ENCODE measurements at places on chromosomes 7 and 10.

DNA sequence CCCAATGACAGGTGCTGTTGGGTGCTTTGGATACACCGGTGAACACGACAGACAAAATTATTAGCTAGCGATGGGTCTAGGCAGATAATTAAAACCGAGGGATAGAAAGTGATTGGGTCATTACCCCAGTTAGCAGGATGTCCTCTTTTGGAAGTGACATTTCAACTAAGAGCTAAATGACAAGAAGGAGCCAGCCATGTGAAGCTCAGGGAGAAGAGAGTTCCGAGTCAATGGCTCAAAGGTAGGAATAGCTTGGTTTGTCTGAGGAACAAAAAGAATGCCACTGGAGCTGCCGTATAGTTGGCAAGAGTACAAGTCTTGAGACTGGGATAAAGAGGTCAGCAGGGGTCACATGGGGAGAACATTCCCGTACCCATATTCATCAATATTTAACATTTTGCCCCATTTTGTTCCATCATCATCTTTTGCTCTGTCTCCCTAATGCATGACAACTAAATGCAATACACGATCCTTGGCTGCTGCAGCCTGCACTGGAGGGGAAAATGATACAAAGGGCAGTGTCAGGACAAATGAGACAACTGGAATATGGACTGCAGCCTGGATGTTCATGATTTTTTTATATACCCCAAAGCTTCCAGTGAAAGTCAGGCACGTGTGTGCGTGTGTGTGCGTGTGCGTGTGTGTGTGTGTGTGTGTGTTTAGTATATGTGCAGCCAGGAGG, 115.7 kb downstream of the ICA1 start:
- no peak for DNase-seq

GRCh38 chr10:11429439-11430052, 181.9 kb downstream of the USP6NL start:
- no peak for DNase-seq

DNA sequence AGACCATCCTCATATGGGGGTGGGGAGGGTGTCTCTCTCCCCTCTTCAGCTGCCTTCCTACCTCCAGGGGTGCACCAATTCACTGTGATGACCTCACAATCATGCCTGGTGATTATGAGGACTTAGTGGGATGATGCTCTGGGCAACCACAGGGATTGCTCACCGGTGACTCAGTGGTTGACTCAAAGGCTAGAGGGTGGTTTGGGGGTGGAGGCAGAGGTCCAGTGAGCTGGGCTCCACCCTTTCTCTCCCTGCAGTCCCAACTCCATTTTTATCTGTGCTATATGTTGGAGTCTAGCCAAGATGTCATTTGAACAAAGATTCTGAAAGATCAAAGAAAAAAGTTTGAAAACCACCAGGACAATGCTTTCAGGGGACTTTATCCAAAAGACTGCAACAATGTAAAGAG, 286.9 kb downstream of the KCNMA1 start:
- no peak for DNase-seq

DNA sequence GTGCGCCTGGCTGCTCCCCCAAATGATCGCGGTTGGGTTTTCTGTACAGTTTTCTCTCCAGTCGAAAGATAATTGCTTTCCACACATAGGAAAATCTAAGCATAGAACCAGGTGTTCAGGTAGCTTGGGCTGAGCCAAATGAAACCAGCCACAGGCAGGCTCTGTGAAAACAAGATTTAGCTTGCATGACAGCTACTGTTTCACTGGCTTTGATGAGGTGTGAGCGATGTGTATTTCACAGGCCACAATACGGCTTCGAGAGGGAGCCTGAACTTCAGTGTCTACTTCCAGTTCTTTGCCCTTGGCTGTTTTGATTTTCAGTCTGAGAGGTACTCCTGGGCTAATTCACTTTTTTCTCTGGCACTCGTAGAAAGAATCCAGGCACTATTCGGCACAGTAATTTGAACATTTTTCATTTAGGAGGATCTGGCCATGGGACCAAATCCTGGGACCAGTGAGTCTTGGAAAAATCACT, 110.5 kb downstream of the JCAD start:
- DNase-seq: no peak

DNA sequence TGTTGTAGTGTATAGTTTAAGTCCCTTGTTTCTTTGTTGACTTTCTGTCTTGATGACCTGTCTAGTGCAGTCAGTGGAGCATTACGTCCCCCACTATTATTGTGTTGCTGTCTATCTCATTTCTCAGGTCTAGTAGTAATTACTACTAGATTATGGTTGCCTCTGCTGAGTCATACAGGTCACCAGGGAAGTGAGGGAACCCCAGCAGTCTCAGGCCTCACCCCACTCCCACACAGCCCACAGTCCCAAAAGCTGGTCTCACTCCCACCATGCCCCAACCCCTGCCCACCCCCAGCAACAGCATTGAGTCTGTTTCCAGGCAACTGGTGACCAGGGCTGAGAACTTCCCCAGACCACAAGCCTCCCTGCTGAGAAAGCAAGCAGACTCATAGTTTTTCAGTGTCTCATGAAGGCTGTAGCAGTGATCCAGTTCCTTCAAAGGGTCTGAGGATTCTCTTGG, 88.0 kb downstream of the PLXDC2 start:
- no peak for DNase-seq

GRCh38 chr7:30143748-30144251, 9.0 kb downstream of the MTURN start:
- DNase-seq: no peak

DNA sequence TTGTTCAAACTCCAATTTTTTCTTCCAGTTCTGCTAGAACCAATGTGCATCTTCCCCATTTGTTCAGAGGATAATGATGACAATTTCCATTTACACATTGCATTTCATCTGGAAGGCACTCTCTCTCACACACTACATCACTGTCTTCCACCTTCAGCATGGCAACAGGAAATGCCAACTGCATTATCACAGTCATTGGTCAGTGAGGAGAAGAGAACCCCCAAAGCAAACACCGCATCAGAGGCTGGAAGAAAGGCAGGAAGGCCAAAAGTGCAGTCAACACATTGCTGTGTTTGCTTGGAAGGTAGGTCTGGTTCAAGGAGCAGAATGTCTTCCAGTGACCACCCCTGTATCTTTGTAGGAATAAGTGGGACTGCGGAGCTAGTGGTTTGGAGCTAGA, 192.2 kb upstream of the RHOBTB1 start:
- DNase-seq: no peak

GRCh38 chr7:31006857-31007256, 43.1 kb downstream of the GHRHR start:
- DNase-seq: no peak

GRCh38 chr7:82593780-82594179, 150.2 kb upstream of the CACNA2D1 start:
- DNase-seq: no peak

DNA sequence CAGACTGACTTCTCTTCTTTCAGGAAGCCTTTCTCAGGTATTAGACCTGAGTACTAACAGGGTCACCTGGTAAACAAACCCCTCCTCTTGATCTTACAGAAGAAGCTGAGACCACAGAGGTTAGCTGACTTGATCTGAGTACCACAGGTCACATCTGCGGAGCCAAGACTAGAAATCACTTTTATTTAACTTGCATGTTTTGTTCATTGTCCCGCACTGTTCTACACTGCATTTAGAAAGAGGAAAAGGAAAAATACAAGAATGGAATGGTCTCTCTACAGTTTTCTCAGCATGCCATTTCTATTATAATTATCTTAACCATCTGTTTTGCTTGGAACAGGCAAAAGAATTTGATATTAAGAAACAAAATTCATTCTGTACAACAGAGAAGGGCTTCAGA, 245.6 kb upstream of the ETV1 start:
- DNase-seq: no peak

DNA sequence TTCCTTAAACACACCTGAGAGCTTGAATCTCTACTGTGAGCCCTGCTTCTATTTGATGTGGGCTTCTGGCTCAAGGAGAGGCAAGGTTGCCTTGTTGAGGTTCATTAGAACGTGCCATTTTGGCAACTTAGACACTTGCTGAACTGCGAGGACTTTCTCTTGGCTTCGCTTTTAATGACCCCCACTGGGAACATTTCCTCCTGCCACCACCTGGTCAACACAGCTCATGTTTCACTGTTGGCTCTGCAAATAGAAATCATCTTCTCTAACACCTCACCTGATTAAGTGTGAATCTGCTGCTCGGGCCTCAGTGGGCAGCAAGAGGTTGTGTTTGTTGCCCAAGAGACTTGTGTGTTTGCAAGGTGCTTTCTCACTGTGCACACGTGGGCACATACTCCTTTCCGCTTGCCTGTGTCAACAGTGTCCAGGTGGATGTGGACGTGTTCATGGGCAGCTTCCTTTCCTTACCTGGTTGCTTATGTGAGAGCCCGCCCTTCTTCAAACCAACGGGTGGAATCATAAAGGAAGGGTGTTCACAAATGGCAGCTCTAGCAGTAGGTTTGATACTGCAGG, 147.0 kb downstream of the NRP1 start:
- DNase-seq: no peak

- DNase-seq: no peak
These were observed 13.6 kb downstream of the STAMBPL1 start for GRCh38 chr10:88893611-88894010.

DNA sequence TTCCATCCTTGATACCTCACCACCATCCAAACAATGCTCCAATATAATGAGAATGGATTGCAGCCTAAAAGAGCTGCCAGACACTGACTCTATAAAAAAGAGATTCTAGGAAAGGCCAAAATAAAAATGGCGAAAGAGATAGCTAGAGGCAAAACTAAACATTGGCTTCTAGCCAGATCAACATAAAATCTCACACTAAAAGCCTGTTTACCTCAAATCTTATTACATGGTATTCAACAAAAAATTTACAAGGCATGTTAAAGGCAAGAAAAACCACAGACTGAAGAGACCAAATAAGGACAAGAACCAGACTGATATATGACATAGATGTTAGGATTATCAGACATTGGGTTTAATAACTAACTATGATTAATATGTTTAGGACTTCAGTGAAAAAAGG, 1127.0 kb downstream of the DNAJB9 start:
- no peak for DNase-seq

- no peak for DNase-seq
These were observed 58.5 kb upstream of the UBE3C start for GRCh38 chr7:157080111-157080730.

DNA sequence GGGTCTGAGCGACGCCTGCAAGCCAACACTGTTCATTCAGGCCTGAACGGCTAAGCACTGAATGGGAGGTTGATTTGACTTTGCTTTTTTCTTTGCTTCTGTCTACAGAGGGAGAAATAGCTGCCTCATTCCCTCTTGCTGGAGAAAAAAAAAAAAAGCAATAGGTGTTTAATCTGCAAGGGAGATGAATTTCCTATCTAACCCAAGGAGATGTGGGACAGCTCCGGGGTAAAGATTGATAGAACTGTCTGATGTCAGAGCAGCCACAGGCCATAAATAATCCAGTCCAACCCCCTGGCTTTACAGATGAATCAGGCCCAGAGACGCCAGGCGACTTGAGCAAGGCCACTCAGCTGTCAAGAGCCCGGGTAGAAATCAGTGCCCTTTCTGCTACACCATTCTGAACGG, 168.0 kb downstream of the ARHGAP12 start:
- no peak for DNase-seq

GRCh38 chr10:133195096-133195495, 34.9 kb upstream of the UTF1 start:
- no peak for DNase-seq

- DNase-seq: no peak
These were observed 113.2 kb upstream of the IFRD1 start for GRCh38 chr7:112336936-112337576.

DNA sequence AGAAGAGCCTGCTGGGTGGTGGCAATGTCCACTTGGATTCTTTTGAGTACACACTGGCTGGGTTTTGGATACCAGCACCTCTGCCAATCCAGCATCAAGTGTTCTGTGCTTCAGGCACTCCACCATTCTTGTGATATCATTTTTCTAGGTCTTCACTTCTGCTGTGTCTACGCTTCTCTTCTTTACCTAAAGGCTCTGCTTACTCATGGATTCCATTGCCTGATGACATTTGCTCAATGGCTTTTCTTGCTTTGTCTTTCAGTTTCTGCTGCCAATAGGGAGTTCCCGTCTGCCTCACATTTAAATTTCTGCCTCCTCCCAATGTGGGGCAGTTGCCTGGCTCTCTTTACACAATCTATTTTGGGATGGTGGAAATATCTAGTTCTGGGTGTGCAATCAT, 12.7 kb upstream of the PAPSS2 start:
- no peak for DNase-seq

DNA sequence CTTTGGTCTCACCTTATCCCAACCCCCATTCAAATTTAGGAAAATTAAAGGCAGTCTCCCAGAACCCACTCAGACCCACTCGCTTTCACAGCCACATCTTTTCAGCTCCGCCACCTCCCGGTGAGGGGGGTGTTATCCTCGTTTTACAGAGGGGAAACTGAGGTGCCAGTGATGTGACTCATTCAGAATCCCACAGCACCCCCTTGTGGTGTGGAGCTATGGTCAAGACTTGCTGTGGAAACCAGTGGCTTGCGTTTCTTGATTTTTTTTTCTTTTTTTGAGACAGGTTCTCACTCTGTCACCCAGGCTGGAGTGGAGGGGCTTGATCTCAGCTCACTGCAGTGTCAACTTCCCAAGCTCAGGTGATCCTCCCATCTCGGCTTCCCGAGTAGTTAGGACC, 27.6 kb downstream of the SLC35G1 start:
- DNase-seq: peak; percentile 12

GRCh38 chr10:131561897-131562296, 250.4 kb upstream of the TCERG1L start:
- no peak for DNase-seq

DNA sequence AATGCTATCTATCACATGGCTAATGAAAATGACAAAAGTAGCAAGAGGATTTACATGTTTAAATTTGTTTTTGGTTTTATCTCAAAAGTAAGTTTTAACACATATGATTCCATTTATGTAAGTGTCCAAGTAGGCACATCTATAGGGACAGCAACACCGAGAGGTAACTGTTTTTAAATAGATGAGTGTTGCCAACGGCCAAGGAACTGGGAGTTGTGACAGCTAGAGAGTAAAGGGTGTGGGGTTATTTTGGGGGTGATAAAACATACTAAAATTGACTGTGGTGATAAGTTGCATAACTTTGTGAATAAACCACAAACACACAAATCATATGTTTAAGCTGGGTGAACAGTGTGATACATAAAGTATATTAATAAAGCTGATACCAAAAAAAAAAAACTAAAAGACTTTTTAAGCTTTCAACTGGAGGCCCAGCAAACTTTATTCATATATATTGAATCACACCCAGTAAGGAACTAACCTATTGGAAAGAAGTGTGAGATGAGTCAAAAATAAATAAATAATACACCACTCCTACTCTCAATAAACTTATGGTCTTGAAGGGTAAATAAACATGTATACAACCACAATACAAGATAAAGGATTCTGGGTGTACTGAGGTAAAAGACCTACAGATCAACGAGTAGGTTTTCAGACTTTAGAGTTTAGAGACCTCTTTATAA, 33.0 kb downstream of the LRRC72 start:
- no peak for DNase-seq

- DNase-seq: no peak
These were observed 42.6 kb downstream of the WIPF3 start for GRCh38 chr7:29848941-29849340.

Measured in GM13976 (cell line).